ENCODE measurements at places on chromosomes 16 and 17.

- no peak for DNase-seq
Measured at GRCh38 chr17:57584050-57584551, 161.0 kb downstream of the CCDC182 start.

DNA sequence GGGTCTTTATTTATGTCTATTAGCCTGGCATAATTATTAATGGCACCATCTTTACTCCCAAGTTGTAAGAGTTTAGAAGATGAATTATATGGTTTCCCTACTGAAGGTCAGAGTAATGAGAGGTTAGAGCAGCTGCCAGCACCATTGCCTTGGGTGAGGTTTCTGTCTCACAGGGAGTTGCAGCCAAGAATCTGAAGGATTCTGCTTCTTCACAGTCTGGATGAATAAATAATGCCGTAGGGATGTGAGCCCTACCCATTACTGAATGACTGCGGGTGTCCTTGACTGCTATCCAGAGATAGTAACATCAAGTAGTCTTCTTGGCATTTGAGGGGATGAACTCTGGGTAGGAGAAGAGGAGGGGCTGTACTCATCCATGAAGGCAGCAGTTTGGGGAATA is 52.8 kb upstream of the SMIM36 start:
- DNase-seq: no peak

DNA sequence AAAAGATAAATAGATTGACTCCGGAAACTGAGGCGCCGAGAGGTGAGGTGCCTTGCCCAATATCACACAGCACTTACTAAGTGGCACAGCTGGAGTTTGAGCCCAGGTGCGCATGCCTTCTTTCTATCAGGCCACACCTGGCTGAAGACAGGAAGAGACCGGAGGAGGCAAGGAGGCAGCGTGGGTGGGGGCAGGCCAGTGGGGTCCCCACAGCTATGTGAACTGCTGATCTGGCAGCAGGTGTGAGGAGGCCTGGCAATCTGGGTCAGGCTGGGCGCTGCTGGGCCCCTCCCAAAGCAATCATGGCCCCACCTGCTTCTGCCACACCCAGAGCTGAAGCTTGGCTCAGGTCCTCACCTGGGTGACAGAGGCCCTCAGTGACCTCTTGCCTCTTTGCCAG is 1.9 kb upstream of the GDPD3 start:
- no peak for DNase-seq

DNA sequence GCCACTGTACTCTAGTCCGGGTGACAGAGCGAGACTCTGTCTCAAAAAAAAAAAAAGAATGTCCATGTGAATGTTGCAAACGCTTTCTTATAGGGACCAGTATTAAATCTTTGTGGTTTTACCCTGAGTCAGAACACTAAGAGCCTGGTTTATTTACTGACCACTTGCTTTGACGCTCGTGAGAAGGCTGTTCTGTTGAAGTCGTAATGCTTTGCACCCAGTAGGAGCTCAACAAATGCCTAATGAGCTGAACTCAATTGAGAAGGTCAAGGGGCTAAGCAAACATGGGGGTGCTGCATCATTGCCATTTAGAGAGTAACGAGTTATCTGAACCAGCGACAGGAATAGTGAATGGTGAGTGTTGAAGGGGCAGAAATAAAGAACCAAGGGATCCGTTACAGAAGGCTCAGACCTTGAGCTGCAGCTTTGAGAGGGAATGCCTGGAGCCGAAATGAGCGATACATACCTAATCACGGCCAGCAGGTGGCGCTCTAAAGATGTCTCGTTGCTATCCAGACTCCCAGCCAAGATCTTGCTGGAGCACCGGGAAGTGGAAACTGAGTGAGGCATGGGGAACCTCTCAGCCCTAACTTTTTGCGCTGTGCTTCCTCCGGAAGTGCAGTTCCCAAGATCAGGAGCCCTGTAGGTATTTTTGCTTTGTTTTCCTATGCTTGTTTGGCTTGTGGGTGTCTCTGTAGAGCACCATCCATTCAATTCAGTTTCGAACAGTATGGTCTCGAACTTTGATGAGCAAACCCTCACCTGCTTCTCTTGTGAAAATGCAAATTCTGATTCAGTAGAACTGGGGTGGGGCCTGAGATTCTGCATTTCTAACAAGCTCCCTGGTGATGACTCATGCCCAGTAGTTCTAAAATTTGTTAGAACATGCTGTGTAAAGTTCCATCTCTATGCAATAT is 12.6 kb upstream of the RNF222 start:
- DNase-seq: peak; percentile 77

DNA sequence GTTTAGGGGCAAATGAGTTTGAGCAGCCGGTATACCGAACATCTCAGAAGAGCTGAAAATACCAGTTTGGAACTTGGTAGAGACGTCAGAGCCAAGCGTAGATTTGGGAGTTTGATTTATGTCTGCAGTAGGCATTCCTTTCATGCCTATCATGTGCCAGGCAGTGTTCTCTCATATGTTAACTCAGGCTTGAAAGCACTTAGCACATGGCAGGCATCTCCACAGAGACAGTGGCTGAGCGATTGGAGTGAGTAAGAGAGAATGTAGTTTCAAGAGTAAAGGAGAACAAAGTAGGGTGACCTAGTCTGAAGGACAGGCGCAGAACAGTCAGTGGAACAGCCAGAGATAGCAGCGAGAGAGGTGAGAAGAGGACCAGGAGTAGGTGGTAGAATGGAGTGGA is 207.0 kb downstream of the FTO start:
- DNase-seq: no peak

DNA sequence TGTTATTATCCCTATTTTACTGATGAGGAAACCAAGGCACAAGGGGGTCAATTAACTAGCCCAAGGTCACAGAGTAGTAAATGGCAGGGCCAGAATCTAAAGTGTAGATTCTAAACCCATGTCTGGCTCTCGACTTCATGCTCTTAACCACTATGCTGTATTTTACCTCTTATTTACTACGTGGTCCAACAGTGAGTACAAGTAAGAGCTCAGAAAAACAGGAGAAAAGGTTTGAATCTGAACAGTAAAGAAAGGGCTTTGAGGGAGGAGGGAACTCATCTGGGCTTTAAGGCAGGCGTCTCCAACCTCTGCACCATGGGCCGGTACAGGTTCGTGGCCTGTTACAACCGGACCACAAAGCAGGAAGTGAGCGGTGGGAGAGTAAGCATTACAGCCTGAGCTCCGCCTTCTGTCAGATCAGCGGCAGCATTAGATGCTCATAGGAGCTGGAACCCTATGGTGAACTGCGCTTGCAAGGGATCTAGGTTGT is 62.9 kb downstream of the SMURF2 start:
- no peak for DNase-seq

DNA sequence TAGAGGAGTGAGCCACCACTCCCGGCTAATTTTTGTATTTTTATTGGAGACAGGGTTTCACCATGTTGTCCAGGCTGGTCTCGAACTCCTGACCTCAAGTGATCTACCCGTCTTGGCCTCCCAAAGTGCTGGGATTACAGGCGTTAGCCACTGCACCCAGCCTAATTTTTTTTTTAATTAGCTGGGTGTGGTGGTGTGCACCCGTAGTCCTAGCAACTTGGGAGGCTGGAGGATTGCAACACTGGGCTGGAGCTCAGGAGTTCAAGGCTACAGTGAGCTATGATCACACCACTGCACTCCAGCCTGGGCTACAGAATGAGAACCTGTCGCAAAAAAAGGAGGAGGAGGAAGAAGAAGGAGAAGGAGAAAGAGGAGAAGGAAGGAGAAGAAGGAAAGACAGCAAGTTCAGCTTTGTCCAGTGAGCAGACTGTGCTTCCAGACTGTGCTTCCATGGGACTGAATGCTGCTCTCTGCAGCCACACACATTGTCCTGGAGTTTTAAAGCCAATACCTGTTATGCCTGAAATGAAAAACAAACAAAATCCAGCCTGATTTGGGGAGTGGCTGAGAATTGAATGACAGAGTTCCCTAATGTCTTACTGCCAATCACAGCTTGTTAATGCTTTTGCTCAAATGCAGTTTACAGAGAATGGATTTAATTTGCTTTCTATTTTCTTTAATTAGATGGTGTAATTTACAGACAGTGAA is 2.8 kb upstream of the TNFRSF13B start:
- no peak for DNase-seq

- no peak for DNase-seq
Measured at GRCh38 chr16:87133112-87133850, 183.9 kb downstream of the C16orf95 start.

GRCh38 chr16:62035115-62036092 is 834 bp downstream of the CDH8 start:
- no peak for DNase-seq

DNA sequence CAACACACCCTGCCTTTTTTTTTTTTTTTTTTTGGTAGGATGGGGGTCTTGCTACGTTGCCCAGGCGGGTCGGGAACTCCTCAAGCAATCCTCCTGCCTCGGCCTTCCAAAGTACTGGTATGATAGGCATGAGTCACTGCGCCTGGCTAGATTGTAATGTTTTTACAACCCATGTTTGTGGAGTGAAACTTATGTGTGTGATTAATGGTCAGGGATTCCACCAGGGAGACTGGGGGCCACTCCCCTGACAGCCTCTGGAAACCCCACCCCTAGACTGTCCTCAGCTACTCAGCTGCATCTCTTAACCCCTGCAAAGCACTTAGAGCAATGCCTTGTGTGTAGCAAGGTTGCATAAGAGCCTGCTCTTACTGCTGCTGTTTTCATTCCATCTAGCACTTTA is 220.5 kb downstream of the PARN start:
- DNase-seq: peak; percentile 88

DNA sequence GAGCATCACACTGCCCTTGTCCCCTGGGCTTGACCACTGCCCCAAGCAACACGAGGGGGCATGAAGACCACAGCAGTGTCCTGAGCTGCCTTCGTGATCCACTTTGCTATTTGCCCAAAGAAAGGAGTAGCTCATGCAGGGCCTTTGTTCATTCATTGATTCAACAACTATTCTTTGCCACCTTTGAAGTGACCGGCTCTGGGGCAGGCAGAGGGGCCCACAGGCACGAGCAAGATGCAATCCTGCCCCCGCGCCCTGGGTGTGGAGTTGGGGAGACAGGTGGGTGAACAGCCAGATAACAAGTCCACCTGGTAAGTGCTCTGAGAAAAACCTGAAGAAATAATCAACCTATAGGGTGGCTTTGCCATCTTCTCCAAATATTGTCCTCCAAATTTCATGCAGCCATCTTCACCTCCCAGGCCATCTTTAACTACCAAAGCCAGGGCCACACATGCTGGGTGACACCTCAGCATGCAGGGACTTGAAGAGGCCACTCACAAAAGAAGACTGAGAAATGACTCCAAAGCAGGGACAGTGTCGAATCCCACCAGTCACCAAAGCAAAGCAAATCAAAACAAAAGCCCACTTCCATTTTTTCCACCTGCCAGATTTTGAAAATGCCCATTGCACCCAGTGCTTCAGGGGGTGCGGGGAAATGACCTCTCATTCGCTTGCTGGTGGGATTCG is 18.2 kb upstream of the RBFOX3 start:
- no peak for DNase-seq

DNA sequence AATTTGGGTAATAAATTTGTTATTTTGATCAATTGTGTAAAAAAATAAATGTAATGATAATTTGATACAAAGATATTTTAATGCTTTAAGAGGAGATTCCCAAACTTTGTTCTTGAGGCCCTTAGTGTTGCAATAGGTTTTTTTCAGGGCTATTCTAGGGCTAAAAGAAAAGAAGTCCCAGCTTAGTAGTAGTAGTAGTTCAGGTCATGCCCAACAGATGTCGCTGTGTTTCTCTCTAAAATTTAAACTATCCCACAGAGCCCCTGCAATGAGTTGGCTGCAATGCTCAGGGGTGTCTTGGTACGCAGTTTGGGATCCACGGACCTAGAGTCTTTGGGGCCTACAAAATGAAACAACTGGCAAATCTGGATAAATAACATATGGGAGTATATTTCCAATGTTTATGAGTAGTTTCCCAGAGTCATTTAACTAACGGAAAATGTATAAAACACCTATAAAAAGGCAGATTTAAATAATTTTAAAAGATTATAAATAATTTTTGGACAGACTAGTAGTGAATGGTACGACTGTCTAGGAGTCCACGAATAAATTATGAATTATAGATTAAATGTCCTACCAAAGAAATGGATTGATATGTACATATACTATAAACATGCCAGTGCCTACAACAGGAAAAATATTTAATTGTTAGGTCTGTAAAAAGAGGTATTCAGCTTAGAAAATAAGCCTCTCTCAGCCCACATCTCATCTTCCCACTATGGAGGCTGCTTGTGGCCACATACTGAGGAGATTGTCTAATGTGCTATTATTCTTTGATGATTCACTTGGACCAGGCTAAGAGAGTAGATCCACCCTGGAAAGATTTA is 228.5 kb upstream of the PMFBP1 start:
- DNase-seq: peak; percentile 61
